ENCODE measurements at places on chromosomes 12 and 14. TPM values are rescaled to one million over a fixed set of nuclear protein-coding genes. Genes with fewer than 3 reads are reported as not detected.
A peak's percentile ranks its signal among the peaks of the same experiment; 100 is the strongest.

DNA sequence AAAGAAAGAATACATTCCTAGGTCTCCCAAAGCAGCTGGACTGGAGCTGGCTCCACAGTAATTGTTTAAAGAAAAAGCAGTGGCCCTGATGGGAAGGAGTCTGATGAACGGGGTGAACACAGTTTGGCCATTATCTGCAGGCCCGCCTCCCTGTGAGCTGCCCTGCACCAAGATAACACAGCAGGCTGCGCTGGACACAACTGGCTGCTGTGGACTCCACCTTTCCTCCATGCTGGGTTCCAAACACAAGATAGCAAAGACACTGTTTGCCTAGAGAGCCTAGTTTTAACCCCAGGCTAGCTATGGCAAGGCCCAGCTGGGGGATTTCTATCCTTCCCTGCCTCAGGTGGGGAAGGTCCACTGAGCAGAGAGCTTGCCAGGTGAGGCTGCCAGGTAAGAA lies 34.6 kb downstream of the ZFP36L1 start:
- no peak for DNase-seq

- no peak for DNase-seq
Observed at GRCh38 chr12:32115404-32116104, 8.9 kb downstream of the BICD1 start.

GRCh38 chr12:66210840-66211239 lies 21.8 kb downstream of the IRAK3 start:
- no peak for DNase-seq

- DNase-seq: peak; percentile 38
Observed at GRCh38 chr12:47636908-47637780, 68.7 kb downstream of the RPAP3 start.

DNA sequence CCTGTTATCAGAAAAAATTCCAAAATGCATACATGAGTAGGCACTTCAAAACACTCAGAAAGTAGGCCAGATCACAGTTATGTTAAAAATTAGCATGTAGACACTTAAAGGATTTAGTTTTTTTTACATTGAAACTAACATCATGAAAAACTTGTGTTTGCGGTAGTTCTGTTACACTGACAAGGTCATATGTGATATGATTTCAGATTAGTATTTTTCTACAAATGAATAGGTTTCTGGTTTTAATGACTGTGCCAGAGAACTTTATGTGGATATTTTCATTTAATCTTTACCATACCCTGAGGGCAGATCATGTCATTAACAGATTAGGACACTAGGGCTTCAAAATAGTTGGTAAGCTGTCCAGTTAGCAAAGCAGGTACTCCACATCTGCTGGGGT lies 20.7 kb downstream of the YARS2 start:
- no peak for DNase-seq

DNA sequence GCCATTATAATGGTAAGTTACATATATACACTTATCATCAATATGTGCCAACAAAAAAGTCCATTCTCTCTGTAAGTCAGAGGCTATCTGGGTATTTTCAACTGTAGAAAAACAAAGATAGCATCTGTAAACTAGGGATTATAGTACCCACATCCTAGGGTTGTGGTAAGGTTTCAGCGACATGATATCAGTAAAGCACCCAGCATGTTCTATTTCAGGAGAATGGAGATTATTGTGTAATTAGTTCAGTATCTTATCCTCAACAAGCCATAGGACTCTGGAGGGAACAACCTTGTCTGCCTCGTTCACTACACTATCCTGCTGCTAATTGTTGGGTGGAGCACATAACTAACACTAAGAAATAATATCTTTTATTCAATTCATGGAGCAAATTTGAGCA lies 19.7 kb upstream of the CKAP4 start:
- peak; percentile 21 for DNase-seq

TMEM30B gene
- 0.30 TPM for total RNA-seq

Data from activated CD4-positive, alpha-beta T cell treated with anti-CD3 and anti-CD28 coated beads, Interleukin-2, amount 10 ng/mL, durations not matched to agents 7 days and 5 days (primary cell).